Mucosa of descending colon (tissue), 3 donors: ENCODE measurements at places on chromosomes 11 and 22. TPM values are rescaled to one million over a fixed set of nuclear protein-coding genes. Genes with fewer than 3 reads are reported as not detected.

Gene GUCY1A2
- 0.61 TPM for total RNA-seq

DNA sequence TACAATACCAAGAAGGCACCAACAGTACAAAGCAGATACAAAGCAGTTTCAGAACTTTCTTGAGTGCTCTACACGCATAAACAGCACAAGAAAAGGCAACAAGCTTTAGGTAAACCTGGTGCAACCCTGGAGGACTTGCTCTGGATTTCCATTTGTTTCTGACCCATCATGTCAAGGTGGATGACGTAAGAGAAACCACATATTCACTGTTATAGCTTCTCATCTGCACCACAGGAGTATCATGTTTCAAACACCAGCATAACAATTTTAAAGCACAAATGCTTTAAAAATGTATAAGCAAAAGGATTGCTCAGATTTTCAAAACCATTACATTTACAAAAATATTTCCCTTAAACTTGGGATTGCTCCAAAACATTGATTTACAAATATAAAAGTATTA, 25.0 kb upstream of the YPEL1 start:
- DNase-seq = no peak

Gene ARRB1
- 128 TPM for total RNA-seq

Gene OPCML
- total RNA-seq = not detected

DNA sequence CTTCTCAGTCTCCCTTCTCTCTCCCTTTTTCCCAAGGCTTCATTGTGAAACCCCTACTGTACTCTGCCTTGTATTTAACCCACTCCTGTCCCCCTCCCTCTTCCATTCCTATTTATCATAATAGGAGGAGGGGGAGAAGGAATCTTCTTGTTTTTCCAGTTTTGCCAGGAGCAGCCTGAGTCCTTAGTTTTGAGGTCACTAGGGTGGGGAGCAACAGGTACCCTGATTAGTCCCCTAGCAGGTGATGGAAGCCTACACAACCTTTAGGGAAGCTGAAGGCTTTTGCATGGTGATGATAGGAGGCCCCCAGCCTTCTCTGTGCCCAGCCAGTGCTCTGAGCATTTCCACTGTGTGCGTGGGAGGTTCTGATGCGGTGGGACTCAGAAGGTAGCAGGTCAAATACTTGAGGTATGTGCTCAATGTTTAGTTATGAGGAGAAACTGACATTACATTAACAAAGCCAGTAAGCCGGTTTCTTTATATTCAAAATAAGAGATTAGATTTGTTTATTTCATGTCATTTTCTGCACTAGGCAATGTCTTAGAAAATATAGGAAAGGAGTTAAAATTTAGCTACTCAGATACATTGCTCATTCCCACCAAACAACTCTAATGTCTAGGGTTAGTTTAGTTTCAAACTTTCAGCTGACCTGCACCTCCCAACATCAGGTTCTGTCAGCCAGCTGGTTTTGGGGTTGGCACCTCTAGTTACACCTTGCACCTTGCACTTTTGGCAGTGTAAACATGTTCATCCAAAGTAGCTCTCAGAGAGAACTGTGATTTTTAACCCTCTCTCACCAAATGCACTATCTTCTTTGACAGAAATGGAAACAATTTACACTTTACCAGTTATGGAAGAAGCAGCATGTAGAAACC, 26.0 kb downstream of the PARVA start:
- DNase-seq = no peak

Gene STK33
- 3.4 TPM for total RNA-seq

- DNase-seq = no peak
Observed at GRCh38 chr22:30040499-30041260, 39.6 kb upstream of the HORMAD2 start.

Gene SMC1B
- total RNA-seq = not detected
